Cardiac muscle cell (in vitro differentiated cells and primary cell): ENCODE measurements at places on chromosomes 2 and 18. TPM values are rescaled to one million over a fixed set of nuclear protein-coding genes. Genes with fewer than 3 reads are reported as not detected.

The CTNNA2 gene
- 15.5 and 17.4 TPM in 2 replicates for total RNA-seq

The ALKAL2 gene
- 0.95 TPM in 1 of 2 replicates, not detected in the other for total RNA-seq

The WNT10A gene
- not detected in 2 replicates for total RNA-seq

The C2orf72 gene
- total RNA-seq = 4.2 and 5.4 TPM in 2 replicates

The TOGARAM2 gene
- under 0.01 and 0.03 TPM in 2 replicates for total RNA-seq

The MAP2 gene
- total RNA-seq = 0.24 and 1.2 TPM in 2 replicates

DNA sequence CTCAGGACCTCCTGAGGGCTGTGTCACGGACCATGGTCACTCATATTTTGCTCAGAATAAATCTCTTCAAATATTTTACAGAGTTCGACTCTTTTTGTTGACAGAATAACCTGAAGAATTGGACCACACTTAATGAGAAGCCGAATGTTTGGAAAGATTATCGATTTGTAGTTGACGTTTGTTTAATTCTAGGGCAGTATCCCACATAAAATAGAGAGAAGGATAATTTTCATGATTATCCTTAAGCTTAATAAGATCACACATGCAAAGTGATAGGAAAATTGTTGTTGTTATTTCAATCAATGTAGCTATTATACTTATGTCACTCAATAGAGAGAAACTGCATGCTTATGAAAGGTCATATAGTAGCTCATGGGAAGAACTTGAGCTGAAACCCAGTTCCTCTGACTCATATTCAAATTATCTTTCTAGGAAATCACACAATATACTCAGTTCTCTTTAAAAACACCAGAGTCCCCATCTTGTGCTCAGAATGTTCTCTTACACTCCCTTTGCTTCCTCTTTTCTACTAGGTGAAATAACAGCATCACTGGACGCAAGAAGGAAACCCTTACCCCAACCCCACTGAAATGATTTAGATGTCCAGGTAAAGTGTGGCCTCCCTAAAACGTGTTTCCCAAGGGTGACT is 982.1 kb downstream of the TSN start:
- DNase-seq = peak; percentile 46

DNA sequence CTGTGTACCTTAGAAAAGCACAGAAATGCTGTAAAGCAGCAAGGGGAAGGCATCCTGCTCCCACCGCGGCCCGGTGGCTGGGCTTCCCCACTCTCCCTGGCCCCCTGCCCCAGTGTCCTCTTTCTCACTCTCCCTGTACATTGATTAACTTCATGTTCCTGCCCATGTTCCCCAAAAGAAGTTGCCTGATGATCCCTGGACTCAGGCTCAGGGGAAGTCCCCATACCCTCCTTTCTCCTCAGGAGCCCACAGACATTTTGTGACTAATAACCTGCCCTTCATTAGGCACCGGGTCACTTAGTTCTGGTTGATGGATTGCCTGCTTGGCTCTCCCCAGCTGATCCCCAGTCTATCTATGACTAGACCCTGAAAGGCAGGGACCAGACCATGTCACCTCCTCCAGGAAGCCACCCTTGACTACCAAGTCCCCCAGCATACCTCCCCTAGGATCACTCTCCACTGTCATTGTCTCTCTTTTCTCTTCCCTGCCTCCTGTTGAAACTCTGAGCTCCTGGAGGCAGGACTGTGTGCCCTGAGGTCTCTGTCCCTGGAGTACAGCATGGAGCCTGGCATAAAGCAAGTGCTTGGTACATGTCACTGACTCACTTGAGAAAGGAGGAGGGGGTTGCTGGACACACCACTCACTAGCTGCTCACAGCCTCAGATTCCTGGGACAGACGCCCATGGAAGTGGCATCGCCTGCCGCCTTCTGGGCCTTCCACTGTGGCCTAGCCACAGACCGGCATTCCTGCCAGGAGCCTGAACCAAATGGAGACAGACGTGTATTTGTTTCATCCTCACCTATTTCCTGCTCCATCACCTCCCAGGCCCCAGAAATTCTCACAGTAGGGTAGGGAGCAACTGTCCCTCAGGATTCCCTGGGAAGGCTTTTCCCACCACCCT is 13.5 kb downstream of the MALL start:
- no peak for DNase-seq

DNA sequence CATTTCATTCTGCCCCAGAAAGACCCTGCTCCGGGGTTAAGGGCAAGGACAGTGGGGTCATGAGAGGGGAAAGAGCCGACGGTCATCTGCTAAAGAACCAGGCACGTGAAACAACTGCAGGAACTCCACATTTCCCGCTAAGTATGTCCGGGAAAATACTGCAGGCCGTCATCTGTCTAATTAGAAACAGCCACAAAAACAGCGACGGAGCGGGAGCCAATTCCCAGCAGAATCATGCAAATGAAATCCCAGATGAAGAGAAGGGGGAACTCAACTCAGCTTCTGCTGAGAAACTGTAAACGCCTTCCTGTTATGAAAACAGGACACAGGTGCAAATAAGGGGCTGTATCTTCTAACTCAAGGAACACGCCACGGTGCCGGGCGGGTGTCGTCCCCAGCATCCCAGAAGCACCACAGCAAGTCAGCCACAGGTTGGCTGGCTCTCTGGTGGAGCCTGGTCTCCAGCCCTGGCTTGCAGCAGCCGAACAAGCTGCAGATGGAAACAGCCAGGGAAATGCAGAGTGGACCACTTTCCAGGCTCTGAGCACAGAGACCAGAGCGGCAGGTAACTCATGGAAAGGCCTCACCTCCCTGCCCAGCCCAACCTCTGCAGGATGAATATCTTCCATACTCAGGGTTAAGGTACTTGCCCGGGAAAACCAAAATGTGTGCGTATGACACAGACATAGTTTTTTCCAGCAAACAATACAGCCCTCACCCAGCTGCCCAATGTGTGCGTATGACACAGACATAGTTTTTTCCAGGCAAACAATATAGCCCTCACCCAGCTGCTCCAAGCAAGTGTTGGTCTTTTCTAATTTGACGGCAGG is 28.9 kb downstream of the PXDN start:
- peak; percentile 52 for DNase-seq
